ENCODE measurements at places on chromosomes 5 and 9.

- no peak for DNase-seq
Observed at GRCh38 chr5:141874262-141874964, 3.8 kb downstream of the PCDH1 start.

- no peak for DNase-seq
Observed at GRCh38 chr5:176418251-176418650, 1.9 kb upstream of the CLTB start.

GRCh38 chr5:59317023-59317773 is 576.3 kb downstream of the PDE4D start:
- no peak for DNase-seq

GRCh38 chr5:82728926-82729702 is 348.1 kb downstream of the TMEM167A start:
- DNase-seq, result no peak

DNA sequence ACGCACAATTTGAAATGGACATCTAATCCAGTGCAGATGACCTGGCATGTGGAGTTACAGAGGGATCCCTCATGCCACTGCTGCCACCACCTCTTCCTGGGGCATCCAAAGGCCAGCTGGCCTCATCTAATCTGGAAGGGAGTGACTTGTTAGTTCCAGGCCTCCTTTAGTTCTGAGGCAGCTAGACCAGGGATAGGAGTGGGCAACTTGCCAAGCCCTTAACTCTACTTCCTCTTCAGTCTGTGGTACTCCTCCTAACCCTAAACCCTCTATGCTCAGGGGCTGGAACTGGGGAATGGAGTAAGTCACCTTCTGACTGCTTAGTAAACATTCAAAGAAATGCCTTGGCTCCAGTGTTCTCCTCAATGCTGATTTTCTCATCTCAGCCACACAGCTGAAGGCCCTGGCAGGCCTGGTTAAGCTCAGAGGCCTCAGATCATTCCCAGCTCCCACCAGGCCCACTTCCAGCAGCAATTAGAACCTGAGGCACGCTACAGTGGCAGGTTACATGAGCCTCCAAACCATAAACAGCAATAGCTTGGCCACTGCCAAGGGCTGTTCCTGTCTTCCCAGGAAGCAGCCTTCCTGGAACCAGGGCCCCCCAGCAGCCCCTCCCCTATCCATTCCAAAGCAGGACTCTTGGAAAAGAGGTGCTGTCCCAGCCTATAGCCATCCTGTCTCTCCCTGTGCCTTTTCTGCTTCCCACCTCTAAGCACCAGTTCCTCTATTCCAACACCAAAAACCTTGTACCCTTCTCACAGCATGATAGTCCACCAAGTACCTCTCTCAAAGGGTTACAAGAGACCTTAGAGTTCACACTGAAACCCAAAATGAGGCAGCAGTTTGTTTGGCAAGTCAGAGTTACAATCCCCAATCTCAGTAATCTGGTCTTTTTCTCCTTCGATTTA is 2.0 kb downstream of the EIF4EBP3 start:
- DNase-seq, result no peak

GRCh38 chr9:77977210-77977611 is 54.4 kb downstream of the GNAQ start:
- DNase-seq, result peak; percentile 29

DNA sequence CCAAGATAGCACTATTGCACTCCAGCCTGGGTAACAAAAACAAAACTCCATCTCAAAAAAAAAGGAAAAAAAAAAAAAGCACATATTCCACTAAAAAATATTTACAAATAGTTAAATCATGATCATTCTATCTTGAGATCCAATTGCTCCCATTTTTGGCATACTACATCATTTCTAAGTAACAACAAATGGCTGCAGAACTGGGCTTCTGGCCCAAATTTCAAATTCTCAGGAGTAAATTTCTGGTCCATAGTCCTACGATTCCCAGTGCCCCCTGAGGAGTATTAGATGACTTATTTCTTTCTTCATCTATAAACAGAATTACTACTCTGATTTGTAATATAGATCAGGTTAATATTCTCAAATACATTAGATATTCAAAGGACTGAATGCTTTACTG is 62.1 kb downstream of the CEMIP2 start:
- no peak for DNase-seq

GRCh38 chr9:119500072-119500771 is 131.0 kb upstream of the BRINP1 start:
- DNase-seq, result no peak

- DNase-seq, result no peak
Observed at GRCh38 chr5:137609127-137609526, 110.0 kb upstream of the SPOCK1 start.

DNA sequence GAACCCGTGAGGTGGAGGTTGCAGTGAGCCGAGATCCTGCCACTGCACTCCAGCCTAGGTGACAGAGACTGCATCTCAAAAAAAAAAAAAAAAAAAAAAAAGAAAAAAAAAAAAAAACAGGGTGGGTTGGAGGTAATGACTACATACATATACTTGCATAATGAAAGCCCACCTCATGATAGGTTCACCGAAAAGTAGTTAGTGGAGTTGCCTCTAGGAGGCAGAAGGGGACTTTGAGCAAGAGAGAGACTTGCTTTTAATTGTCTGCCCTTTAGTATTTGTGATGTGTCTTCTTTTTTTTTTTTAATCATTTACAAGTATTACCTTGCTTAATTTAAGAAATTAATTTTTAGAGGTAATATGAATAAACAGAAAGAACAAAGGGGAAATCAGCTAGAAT is 99.8 kb downstream of the PPARGC1B start:
- DNase-seq, result no peak

GRCh38 chr9:91332546-91333231 is 29.0 kb downstream of the AUH start:
- DNase-seq, result no peak

- DNase-seq, result no peak
Observed at GRCh38 chr5:40871177-40871576, 30.0 kb downstream of the CARD6 start.

- no peak for DNase-seq
Observed at GRCh38 chr5:31671339-31671741, 32.4 kb downstream of the PDZD2 start.

DNA sequence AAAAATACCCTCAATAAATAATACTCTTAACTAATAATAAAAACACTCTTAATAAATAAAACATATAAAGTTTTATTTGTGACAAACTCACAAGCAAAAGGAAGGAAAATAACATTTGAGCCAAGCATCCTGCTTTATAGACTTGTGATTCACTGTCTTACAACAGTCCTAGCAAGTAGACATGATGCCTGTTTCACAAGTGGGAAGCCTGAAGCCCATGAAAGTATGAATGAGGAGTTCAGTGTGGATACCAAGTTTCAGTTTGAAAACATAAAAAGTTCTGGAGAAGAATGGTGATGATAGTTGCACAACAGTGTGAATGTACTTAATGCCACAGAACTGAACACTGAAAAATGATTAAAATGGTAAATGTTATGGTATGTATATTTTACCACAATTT is 10.9 kb downstream of the HABP4 start:
- no peak for DNase-seq

GRCh38 chr9:115649991-115650472 is 503.6 kb upstream of the PAPPA start:
- DNase-seq, result no peak

DNA sequence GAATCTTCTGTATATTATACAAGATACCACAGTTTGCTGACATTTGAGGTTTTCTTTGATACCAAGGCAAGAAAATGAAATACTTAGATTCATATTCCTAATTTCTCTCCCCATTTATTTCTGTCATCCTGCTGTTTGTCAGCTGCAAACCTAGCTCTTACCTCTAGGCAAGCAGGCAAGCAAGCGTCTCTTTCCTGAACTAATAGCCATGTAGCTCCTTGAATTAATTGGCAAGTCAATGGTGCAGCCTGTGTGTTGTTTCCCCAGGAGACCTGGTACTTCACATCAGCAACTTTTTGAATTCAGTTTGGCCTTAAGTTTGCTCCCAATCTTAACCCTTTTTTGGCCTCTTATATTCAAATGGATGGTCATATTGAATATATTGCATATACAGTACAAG is 573.6 kb upstream of the ARRDC3 start:
- DNase-seq, result no peak

- DNase-seq, result no peak
Observed at GRCh38 chr5:33994845-33995244, 10.4 kb upstream of the SLC45A2 start.

- no peak for DNase-seq
Observed at GRCh38 chr9:19965336-19965735, 176.5 kb upstream of the SLC24A2 start.

DNA sequence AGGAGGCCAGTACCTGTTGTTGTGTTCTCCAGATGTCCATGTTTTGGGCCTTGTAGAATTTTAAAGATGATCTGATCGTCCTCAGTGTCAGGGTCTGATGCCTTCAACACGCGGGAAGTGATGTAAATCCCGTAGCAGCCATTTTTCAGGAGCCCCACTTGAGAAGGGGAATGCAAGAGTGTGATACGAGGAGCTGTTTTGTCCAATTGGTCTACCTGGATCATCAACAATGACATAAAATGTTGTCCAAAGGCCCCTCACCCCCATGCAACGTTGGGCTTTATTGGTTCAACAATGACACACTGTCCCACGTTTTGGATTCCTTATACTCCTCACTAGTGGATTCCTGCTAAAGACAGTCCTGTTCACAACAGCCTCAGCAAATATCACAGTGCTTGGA is 48.1 kb upstream of the CER1 start:
- DNase-seq, result no peak

DNA sequence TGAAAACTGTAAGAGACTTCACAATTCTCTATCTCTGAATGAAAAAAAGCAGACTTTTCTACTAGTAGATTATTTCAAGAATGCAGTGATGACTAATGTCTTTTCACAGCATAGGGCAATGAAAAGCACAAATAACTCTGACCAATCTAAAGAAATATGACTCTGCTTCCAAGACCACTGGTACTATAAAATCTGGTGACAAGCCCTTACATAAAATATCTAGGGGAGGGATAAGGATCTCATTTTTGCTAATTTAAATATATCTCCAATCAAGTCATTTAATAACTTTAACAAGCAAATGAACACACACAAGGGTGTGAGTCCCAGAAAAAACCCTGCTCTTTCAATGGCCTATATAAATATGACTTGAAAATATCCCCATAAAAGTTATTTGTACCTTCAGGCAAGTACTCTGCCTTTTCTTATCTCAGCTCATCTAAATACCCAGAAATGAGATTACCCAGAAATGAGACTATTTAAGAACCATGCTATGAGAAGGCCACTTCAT is 105.2 kb downstream of the GNAQ start:
- no peak for DNase-seq

DNA sequence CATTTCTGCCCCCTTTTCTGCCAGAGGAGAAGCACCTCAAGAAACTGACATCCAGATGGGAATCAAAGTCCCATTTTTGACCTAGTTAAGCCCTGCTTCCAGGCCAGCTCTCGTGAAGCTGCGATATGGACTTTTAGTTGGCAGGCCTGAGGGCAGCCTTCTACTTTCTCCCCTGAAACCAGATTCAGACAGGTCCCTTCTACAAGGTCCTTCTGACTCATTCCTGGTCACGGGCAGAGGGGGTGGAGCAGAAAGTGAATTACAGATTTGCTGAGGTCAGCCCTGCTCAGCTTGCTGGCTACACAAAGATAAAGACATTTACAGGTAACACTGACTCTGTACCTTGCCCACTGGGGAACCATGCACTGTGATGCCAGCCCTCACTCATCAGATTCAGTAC is 52.8 kb upstream of the TUT7 start:
- DNase-seq, result peak; percentile 16

DNA sequence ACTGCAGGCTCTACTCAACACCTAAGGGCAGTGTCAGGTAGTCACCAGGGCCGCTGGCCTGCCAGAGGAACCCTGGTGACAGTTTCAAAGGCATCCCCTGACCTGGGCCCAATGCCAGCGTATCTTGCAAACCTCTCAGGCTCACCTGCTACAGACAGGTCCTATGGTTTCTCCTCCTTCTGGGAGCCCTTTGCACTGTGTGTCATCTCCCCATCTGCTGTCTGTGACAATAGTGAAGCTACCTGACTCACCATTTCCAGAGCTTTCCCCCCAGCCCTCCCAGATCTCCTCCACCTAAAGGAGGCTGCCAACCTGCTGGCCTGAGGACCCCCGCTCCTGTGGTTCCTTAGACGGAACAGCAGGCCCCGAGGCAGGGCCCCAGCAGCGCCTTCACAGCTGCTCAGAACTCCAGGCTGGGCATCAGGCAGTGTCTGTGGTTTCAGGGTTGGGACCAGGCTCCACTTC is 203.1 kb downstream of the FSTL4 start:
- no peak for DNase-seq

GRCh38 chr5:66841264-66841663 is 245.1 kb downstream of the MAST4 start:
- DNase-seq, result no peak

GRCh38 chr5:34412736-34413135 is 243.4 kb upstream of the RAI14 start:
- DNase-seq, result no peak

GRCh38 chr9:68844157-68844556 is 139.1 kb downstream of the PIP5K1B start:
- DNase-seq, result no peak

DNA sequence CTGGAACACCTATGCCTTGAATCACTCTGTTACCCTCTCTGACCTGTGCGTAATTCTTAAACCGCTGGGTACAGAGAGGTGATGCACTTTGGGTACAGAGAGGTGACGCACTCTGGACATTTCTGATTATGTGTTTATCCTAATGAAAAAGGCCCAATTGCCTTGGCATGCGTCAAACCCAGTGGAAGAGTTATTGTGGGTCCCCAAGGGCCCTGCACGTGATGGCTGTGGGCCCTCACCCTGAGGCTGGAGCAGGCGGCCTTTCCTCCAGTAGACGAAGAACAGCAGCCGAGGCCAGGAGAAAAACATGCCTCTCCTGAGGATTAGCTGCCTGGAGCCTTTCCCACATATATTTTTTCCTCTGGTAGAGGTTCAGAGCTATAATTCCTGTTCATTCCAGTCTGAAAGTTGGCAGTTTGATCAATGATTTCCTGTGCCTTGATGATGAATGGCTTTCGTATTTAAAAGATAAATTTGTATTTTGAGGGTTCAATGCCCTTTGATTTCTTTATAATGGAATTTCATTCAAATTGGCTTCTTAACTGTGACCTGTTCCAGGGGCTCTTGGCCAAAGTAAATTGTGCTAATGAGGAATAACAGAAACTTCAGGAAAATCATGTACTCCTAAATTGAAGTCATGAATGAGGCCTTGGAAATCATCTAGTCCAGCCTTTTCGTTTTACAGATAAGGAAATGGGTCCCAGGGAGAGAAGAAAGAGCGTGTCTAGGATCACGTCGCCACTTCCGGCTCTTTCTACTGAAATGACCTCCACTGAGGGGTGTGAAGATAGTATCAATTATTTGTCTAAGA is 22.8 kb downstream of the ACER2 start:
- no peak for DNase-seq

DNA sequence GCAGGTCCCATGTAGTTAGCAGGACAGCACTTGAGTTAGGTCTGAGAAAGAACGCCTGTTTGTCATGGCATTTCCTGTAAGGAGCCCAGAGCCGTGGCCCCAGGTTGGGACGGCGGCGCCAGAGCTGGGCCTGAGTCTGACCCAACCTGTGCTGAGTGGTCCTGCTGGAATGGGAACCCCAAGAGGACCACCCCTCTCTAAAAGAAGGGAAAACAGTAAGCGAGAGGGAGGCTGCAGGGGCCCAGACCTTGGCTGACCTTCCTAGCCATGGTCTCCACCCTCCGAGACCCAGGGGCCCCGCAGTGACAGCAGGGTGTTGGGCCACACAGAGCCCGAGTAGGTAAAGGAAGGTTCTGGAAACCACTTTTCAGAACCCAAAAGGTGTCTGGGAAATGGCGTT is 1.8 kb upstream of the LRRC14B start:
- DNase-seq, result no peak

Data from stimulated activated CD4-positive, alpha-beta T cell treated with anti-CD3 and anti-CD28 coated beads, Interleukin-2, amount 100 ng/mL, for 24 hours (primary cell).